ENCODE measurements at places on chromosomes 5 and 9. TPM values are rescaled to one million over a fixed set of nuclear protein-coding genes. Genes with fewer than 3 reads are reported as not detected.
A peak's percentile ranks its signal among the peaks of the same experiment; 100 is the strongest.

Gene DBH
- total RNA-seq = not detected

DNA sequence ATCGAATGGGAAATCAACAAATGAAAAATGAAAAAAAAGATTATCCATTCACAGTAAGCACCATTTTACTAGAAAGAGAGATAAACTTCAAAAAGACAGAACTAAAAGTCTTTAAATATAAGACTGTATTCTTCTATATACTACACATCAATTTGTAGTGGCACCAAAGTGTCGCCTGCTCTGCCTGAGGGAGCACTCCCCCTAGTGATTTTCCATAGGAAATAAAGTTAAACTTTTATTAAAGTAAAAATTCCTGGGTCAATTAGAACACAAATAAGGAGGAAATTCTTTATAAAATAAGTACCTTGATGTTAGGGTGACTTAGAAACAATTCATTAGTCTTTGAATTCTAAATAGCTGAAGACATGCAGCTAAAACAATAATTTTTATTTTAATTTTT, 9.7 kb downstream of the RAD1 start:
- no peak for DNase-seq
- H3K27me3 ChIP-seq = no peaks in the 10 kb centered on the region

Gene FBP1
- total RNA-seq = 1.2 TPM

DNA sequence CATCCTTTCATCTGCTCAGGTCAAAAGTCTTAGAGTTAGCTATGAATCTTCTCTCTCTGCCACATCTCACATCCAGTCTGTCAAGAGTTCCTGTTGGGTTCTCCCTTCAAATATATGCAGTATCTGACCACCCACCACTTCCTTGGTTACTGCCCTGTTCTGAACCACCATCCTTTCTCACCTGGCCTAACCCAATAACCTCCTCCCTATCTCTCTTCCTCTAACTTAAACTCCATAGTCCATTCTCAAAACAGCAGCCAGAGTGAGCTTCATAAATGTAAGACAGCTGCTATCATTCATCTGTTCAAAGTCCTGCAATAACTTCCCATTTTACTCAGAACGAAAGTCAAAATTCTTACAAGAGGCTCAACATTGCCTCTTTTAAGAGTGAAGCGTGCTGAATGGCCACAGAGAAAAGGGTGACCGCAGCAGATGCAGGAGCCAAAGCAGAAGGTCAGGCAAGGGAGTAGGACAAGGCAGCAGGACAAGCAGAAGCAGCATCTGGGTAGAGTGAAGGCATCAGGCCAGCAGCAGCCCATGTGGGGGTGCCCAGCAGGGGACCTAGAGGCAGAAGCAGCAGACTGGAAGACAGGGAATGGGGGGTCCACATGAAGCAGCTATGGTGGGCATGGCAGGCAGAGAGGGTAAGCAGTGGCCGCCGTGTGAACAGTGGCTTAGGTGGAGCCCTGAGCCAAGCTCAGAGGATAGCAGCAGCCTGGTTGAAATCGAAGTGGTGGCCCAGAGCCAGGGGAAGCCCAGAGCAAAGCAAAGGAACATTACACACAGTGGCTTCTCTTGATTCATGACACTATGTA, 39.3 kb upstream of the CDC42SE2 start:
- H3K36me3 ChIP-seq = no peaks in the 10 kb centered on the region
- no peaks in the 10 kb centered on the region for H3K4me1 ChIP-seq
- no peak overlapping the region for H3K4me3 ChIP-seq
- H3K27ac ChIP-seq = no peak overlapping the region

- peaks cover 2% of the 10 kb centered on the region for H3K36me3 ChIP-seq
- H3K27ac ChIP-seq = no peak overlapping the region
- DNase-seq = no peak
- peak overlapping the region; percentile 84 for H3K4me3 ChIP-seq
- H3K27me3 ChIP-seq = no peaks in the 10 kb centered on the region
Measured at GRCh38 chr9:96567203-96567700, 52.4 kb downstream of the CDC14B start.

Gene LSM11
- 3.4 TPM for total RNA-seq

DNA sequence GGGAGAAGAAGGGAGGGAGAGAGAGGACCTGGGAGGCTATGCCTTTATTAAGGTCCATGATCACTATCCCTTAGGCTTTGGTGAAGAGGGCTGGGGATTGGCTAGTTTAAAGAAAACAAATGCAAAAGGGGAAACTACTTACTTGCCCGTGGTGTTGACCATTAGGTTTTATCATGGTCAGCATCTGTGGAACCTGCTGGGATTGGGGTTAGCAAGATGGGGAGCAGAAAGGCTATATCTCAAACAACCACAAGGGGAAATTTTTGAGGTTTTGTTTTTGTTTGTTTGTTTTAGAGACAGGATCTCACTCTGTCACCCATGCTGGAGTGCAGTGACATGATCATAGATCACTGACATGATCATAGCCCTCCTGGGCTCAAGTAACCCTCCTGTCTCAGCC, 9.0 kb upstream of the RAD23B start:
- no peak overlapping the region for H3K27ac ChIP-seq

Gene HK3
- total RNA-seq = not detected

DNA sequence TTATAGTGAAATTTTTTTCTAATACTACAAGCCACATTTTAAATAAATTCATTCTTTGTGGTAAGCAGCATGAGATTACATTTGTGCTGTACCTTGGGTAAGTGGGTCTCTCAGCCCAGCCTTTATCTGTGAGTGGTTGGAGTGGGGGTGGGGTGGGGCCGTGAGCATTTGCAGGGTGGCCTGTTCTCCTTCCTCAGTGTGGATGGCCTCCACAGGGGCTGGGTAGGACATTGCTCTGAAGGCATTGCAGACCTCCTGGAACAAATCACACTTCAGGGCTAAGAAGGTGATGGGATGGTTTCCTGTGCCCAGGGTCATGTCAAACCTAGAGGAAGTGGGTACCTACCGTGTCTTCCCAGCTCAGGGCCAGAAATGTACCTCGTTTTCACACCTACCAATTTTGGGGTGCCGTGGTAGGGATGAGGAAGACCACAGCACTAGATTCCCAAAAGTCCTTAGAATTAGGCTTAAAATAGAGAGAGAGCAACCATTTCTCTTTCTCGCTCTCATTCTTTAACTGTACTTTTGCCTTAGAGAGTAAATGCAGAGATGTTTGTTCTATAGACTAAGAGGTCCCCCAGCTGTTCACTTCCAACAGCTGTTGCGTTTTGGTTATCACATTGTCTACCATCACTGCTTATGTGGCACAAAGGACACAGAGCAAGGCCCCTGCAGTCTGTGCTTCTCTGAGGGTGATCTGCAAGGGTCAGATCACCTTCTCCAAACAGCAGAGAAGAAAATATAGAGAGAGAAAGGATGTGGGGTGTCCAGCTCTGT, 83.4 kb upstream of the CTSL start:
- peak; percentile 16 for DNase-seq
- no peak overlapping the region for H3K4me3 ChIP-seq
- peaks cover 18% of the 10 kb centered on the region for H3K4me1 ChIP-seq
- H3K27ac ChIP-seq = no peak overlapping the region
- H3K36me3 ChIP-seq = peaks cover 78% of the 10 kb centered on the region

DNA sequence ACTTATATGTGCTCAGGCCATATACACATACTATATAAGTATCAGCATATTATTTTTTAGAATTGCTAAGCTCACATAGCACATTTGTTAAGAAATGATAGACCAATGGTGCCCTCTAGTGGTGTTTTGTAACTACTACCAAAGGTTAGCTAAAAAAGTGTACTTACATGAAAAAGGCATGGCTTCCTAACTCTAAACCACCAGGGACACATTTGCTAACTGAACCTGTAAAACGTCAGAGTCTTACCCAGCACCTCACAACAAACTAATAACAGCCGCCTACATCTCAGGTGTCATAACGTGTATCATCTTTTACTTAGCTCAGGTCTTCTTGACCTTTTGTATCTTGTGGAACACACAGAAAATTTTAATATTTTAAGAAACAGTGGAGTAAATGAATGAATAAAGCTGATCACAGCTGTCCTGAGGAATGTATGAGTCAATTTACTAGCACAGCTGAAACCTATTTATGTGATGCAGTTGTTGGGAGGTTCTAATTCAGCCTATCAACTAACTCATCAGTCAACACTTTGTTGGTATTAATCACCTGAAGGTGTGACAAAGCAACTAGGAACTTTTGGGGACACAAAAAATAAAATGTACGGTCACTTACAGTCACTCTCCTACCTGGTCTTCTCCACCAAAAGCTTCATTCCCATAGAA, 72.9 kb downstream of the BAAT start:
- no peaks in the 10 kb centered on the region for H3K27me3 ChIP-seq
- no peaks in the 10 kb centered on the region for H3K36me3 ChIP-seq
- H3K4me3 ChIP-seq = no peak overlapping the region

DNA sequence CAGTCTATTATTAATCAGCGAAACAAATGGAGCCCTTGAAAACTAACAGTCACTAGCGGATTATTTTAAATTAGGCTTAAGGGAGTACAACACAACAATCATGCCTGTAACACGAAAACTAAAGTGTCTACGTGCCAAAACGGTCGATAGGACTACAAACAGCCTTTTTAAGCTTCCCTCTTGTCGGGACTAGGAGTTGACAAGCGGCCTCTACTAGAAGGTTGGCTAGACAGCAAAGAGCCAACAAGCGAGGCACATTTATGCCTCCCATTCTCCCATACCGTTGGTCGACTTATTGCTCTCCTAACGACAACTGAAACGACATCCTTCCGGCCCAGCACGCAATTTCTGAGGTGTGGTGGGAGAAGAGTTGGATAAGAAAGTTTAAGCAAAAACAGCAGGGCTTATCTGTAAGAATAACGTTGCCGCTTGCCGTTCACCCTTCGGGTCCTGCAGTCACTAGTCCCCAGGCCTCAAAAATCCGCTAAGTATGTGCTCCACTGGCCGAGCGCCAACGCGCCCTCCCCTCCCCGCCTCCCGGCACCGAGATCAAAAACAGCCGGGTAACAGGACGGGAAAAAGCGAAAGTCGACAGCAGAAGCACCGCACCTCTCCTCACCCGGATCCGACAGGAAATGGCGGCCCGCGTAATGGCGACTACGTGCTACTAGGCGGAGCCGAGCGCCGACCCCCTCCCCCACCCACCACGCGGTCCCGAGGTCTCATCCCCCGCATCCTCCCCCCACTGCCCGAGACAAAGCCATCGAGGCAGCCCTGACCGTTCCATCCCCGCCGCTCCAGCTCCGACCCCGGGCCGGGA, 813 bp downstream of the HNRNPK start:
- peak overlapping the region; percentile 100 for H3K27ac ChIP-seq
- H3K36me3 ChIP-seq = peaks cover 49% of the 10 kb centered on the region
- DNase-seq = peak; percentile 93
- peak overlapping the region; percentile 100 for H3K4me3 ChIP-seq
- H3K4me1 ChIP-seq = no peaks in the 10 kb centered on the region
- H3K27me3 ChIP-seq = no peaks in the 10 kb centered on the region

GRCh38 chr9:28177142-28177541, 603.9 kb upstream of the C9orf72 start:
- no peaks in the 10 kb centered on the region for H3K27me3 ChIP-seq
- H3K4me1 ChIP-seq = no peaks in the 10 kb centered on the region
- no peaks in the 10 kb centered on the region for H3K36me3 ChIP-seq
- H3K4me3 ChIP-seq = no peak overlapping the region
- H3K27ac ChIP-seq = no peak overlapping the region

GRCh38 chr9:109035684-109036423, 22.6 kb upstream of the CTNNAL1 start:
- H3K27me3 ChIP-seq = no peaks in the 10 kb centered on the region
- peaks cover 72% of the 10 kb centered on the region for H3K36me3 ChIP-seq
- H3K4me1 ChIP-seq = no peaks in the 10 kb centered on the region
- H3K4me3 ChIP-seq = no peak overlapping the region

- H3K4me3 ChIP-seq = no peak overlapping the region
- no peak overlapping the region for H3K27ac ChIP-seq
- H3K36me3 ChIP-seq = peaks cover 90% of the 10 kb centered on the region
- H3K27me3 ChIP-seq = no peaks in the 10 kb centered on the region
- peaks cover 3% of the 10 kb centered on the region for H3K4me1 ChIP-seq
- no peak for DNase-seq
Measured at GRCh38 chr9:37948417-37948980, 44.6 kb upstream of the SLC25A51 start.

Gene KIAA0825
- total RNA-seq = 3.1 TPM

- no peak overlapping the region for H3K4me3 ChIP-seq
- H3K27ac ChIP-seq = no peak overlapping the region
- no peaks in the 10 kb centered on the region for H3K4me1 ChIP-seq
- H3K27me3 ChIP-seq = no peaks in the 10 kb centered on the region
- H3K36me3 ChIP-seq = peaks cover 59% of the 10 kb centered on the region
- DNase-seq = peak; percentile 97
Measured at GRCh38 chr9:92716557-92716956, 46.6 kb upstream of the IPPK start.

GRCh38 chr5:15850536-15850935, 329.1 kb downstream of the MARCHF11 start:
- DNase-seq = no peak
- H3K36me3 ChIP-seq = no peaks in the 10 kb centered on the region
- no peak overlapping the region for H3K4me3 ChIP-seq
- peak overlapping the region; percentile 37 for H3K27ac ChIP-seq

DNA sequence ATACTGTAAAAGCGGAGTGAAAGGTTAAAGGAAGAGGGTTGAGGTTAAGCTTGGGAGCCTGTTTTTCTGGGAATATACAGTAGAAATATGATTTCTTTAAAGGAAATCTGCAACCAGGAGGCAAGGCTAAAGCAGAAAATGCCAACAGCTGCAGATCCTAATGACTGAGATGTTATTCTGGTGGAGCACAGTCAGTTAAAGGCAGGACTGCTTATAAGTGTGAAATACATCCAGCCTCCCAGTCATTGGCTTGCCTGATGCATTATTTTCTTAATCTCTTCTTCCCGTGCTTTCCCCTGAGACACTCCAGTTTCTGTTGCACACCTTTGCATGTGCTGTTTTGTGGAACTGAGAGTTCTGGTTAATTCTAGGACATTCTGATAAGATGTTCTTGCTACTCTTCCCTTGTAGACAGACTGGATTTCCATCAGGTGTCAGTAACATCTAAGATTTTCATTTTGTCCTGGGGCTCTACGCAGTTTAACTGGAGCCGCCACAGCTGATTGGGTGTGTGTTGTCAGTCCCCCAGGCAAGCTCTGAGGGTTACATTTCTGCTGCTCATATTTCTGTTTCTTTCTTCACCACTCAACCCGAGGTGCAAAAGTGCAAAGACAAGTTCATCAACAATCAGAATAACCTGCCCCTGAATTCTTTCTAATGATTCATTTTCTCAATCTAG, 44.4 kb downstream of the CAST start:
- no peaks in the 10 kb centered on the region for H3K27me3 ChIP-seq
- H3K27ac ChIP-seq = no peak overlapping the region
- no peaks in the 10 kb centered on the region for H3K36me3 ChIP-seq
- no peak overlapping the region for H3K4me3 ChIP-seq
- no peak for DNase-seq
- no peaks in the 10 kb centered on the region for H3K4me1 ChIP-seq

Gene PAPPA
- 0.08 TPM for total RNA-seq

Gene CARTPT
- not detected for total RNA-seq

GRCh38 chr5:95191330-95191729, 93.6 kb downstream of the MCTP1 start:
- no peak overlapping the region for H3K27ac ChIP-seq
- no peaks in the 10 kb centered on the region for H3K4me1 ChIP-seq
- H3K4me3 ChIP-seq = no peak overlapping the region
- no peaks in the 10 kb centered on the region for H3K36me3 ChIP-seq
- H3K27me3 ChIP-seq = no peaks in the 10 kb centered on the region

Gene SLC9A3
- total RNA-seq = 0.99 TPM
